ENCODE measurements at places on chromosomes 5 and 9.
A peak's percentile ranks its signal among the peaks of the same experiment; 100 is the strongest.

GRCh38 chr5:174723315-174723978 lies 935 bp upstream of the MSX2 start:
- no peak for DNase-seq

GRCh38 chr9:91714020-91714806 lies 235.8 kb downstream of the ROR2 start:
- DNase-seq: no peak

GRCh38 chr9:133632806-133633680 lies 3.1 kb upstream of the DBH start:
- DNase-seq: no peak

DNA sequence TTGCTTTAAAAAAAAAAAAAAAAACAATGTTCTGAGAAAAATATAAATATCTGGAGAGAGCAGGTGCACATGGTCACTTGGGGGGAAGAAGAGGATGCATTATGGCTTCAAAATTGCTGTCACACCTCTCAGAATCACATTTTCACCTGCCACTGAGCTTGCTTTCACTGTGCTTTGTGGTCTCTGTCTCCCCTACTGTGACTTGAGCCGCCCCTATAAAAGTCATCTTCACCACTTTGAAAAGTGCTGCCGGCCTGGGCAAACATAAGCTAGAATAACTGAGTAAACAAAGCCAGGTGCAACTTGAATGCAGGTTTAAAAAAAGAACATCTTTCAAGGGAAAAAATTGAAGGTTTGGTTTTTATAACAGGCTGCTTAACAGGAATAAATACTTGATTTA lies 368.1 kb upstream of the GRIA1 start:
- DNase-seq: no peak

DNA sequence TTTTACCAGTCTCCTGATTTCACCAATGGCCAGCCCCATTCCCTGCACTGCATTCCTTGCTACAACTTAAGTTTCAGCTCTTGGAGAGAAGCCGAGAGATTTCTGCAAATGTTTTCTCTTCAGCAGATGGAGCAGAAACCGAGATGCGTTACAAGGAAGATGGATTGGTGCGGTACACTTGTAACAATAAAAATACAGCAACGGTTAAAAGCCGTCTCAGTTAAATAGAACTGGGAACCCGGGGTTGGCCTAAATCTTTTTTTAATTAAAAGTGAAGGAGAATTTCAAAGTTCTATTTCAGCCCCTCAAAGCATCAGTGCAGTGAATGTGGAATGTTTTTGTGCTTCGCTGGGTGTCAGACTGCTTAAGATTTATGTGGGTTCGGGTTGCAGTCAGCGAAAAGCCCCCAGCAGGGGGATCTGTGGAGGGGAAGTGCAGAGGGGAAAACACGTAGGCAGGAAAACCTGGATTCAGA lies 19.8 kb downstream of the BRINP1 start:
- no peak for DNase-seq

- DNase-seq: no peak
Observed at GRCh38 chr9:108521063-108521590, 334.7 kb downstream of the ACTL7B start.

- no peak for DNase-seq
Observed at GRCh38 chr5:180100621-180101450, 29.3 kb upstream of the RNF130 start.

GRCh38 chr9:111807197-111807596 lies 12.5 kb upstream of the SHOC1 start:
- DNase-seq: no peak

DNA sequence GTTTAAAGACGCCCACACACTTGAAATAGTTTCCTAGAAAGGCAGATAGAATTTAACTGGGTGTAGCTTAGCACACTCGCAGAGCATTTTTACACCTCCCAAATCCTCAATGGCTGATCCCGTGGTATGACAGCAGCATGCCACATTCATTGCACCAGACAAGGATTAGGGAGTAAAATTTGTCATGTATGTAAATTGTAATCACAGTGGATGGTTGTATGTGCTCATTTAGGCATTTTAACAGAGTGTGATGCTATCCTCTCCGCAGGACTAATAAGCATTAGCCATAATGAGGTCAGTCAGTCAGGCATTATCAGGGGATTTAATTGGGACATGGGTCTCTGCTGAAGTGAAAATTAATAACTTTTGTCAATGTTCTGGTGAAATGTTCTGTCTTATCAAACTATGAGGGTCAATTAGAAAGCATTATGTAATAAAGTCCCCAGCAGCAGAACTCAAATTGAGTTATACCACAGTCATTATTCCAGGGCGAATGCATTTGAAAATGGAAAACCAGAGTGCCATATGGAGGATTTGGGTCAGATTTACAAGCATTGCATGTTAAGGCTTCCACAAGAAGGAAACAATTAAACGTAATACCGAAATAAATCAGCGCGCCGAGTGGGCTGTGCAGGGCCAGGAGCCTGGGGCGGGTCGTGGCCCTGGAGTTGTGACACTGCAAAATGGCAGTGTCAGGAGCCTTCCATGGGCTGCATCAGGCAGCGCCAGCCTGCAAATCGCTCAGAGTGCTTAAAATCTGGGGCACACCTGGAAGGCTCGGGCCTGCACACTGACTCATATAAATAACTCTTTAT lies 602.2 kb downstream of the BNC2 start:
- no peak for DNase-seq

GRCh38 chr5:147483961-147484707 lies 25.7 kb downstream of the DPYSL3 start:
- DNase-seq: peak; percentile 93

GRCh38 chr9:126877418-126877817 lies 17.0 kb downstream of the ZBTB34 start:
- DNase-seq: no peak

- DNase-seq: no peak
Observed at GRCh38 chr9:75448281-75448680, 360.0 kb downstream of the OSTF1 start.

GRCh38 chr5:61000887-61001286 lies 55.9 kb downstream of the NDUFAF2 start:
- DNase-seq: no peak

DNA sequence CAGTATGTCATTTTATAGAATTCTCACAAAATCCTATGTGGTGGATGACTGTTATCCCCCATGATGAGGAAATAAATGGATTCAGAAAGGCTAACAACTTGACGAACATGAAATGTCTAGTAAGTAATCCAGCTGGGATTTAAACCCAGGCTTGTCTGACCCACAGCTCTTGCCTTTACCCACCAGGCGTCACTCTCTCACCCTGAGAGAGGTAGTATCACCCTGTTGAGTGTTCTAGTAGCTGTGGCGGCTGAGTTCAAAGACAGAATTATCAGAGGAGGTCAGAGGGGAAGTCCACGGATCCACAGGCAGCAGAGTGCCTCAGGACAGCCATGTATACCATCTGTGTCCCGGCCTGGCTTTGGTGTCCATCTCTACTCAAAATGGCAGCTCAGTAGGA lies 113.8 kb downstream of the ZNF462 start:
- no peak for DNase-seq

GRCh38 chr5:127957183-127957582 lies 126.4 kb upstream of the SLC12A2 start:
- no peak for DNase-seq

- DNase-seq: no peak
Observed at GRCh38 chr9:127020802-127021078, 101.7 kb downstream of the ANGPTL2 start.

DNA sequence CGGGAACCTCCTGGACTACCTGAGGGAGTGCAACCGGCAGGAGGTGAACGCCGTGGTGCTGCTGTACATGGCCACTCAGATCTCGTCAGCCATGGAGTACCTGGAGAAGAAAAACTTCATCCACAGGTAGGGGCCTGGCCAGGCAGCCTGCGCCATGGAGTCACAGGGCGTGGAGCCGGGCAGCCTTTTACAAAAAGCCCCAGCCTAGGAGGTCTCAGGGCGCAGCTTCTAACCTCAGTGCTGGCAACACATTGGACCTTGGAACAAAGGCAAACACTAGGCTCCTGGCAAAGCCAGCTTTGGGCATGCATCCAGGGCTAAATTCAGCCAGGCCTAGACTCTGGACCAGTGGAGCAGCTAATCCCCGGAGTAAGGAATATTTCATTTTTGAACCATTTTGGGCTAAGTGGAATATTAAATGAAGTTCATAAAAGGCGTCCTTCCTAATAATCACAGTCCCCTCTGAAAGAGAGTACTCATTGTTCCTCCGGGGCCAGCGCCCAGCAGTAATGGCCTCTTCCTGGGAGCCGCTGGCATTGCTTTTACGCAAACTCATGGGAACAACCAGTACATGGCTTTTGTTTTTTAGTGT lies 23.6 kb downstream of the QRFP start:
- DNase-seq: no peak

GRCh38 chr9:86601697-86602096 lies 247.5 kb upstream of the TUT7 start:
- no peak for DNase-seq

GRCh38 chr9:101073122-101073521 lies 44.6 kb downstream of the PLPPR1 start:
- no peak for DNase-seq

- DNase-seq: no peak
Observed at GRCh38 chr9:94650949-94651348, 11.6 kb upstream of the FBP1 start.

DNA sequence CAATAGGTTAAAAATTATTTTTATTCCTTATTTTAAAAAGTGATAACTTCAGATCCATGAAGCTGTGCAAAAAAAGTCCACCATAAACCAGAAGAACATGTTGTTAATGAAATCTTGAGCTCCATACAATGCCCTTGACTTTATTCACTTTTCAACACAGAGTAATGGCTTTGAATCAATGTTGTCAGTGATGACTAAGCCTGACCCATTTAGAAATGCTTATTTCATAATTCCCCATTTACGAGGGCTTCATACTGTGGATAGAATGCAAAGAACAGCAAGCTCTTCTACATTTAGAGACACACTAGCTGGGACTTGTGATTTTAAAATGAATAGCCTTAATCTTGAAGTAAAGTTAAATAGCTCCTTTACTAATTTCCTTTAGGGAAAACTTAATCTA lies 25.7 kb upstream of the IL9 start:
- no peak for DNase-seq

GRCh38 chr9:73079326-73079725 lies 72.3 kb upstream of the ANXA1 start:
- DNase-seq: no peak

GRCh38 chr5:153276151-153276550 lies 214.3 kb upstream of the GRIA1 start:
- DNase-seq: peak; percentile 1

DNA sequence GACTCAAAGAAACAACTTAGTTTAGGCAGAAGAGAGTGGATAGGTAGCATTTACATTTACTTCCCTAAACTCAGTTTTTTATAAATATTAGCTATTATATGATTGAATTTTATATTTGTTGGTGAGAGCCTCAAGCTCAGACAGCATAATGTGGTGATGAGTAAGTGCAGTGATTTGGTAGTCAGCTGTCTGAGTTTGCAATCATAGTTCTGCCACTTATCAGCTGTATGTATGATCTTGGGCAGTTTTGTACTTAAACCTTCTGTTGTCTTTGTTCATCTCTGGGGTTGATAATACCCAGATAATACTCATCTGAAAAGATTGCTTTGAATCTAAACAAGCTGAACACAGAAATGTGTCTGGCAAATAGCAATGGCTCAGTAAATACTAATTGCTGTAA lies 108.8 kb downstream of the ANXA1 start:
- no peak for DNase-seq

GRCh38 chr9:133148199-133149129 lies 15.2 kb downstream of the GBGT1 start:
- no peak for DNase-seq

- no peak for DNase-seq
Observed at GRCh38 chr5:35223787-35224395, 6.4 kb downstream of the PRLR start.

DNA sequence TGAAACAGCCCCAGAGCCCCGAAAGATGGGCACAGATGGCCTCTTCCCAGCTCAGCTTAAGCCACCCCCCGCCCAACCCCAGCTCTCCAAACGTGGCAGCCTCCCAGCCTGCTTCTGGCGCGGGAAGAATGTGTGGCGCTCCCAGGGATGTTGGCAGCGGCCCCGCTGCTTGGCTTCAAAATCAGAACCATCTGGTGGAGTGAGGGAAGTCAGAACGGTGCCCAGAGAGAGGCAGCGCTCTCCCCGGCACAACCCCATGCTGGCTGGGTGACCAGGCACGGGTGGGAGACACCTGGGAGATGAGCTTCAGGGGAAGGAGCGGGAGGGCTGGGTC lies 72.7 kb upstream of the ORM1 start:
- DNase-seq: no peak

DNA sequence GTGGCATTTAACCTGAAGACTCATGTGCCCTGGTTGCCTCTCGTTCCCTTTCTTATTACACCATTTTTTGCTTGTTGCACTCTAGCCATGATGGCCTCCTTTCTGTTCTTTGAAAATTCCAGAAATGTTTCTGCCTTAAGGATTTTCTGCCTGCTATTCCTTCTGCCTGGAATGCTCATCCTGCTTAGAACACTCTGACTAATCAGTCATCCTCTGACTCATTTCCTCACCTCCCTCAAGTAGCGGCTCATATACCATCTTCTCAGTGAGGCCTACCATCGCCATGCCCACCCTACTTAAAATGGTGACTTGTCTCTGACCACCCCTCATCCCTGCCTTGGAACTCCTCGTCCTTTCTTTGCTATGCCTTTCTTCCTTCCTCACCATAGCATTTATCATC lies 68.8 kb downstream of the KIF4B start:
- DNase-seq: no peak

DNA sequence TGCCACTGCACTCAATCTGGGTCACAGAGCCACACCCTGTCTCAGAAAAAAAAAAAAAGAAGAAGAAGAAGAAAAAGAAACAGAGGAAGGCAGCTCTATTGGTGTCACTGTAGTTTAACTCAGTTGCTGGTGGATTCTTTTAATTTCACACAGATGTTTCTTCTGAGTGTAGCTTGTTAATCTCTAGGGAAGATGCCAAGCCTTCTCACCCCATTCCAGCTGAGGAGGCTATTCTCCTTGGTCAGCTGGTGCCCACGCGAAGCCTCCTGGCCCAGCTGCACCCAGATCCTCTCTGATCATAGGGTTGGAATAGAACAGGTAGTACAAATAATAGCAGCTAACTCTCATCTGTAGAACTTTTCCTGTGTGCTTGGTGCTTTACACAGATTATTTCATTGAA lies 113.8 kb upstream of the SPRY4 start:
- DNase-seq: no peak

DNA sequence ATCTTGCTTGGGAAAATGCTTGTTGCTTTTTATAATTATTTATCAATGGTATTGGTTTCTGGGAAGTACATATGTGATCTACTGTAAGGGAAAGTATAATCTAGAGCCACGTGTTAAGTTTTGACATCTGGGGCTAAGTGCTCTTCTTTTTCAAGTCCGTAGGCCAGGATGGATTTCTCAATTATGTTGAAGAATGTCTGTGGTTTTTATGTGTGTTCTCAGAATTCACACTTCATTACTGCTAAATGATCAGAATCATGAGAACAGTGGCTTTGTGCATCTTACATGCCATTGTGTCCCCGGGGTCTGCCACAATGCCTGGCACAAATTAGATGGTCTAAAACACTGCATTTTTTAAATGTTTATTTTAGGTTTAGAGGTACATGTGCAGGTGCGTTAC lies 14.5 kb upstream of the AUH start:
- no peak for DNase-seq

- no peak for DNase-seq
Observed at GRCh38 chr5:82561797-82562196, 283.6 kb upstream of the RPS23 start.
